ENCODE measurements at places on chromosomes 3 and 15.
A peak's percentile ranks its signal among the peaks of the same experiment; 100 is the strongest.

DNA sequence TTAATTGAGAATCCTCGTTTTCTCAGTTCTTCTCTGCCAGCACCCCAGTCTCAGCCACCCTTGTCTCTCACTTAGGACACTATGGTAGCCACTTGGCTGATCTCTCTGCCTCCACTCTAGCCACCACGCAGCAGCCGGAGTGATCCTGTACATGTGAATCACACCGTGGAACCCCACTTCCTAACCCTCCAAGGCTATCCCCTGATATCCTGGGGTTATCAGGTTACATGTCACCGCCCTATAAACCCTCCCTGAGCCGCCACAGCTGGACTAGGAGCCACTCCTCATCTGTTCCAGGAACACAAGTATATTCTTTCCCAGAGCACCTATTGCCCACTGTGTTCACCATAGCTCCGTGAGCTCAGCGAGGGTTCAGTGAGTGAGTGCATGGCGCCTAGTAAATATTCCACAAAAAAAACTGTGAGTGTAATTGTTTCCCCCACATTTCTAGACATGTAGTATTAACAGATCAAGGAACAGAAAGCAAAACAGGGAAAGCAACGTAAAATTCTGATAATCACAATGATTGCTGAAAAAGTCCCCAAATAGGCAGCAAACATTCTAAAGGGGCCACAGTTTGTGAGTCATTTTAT lies 661 bp upstream of the PARP14 start:
- DNase-seq = no peak

DNA sequence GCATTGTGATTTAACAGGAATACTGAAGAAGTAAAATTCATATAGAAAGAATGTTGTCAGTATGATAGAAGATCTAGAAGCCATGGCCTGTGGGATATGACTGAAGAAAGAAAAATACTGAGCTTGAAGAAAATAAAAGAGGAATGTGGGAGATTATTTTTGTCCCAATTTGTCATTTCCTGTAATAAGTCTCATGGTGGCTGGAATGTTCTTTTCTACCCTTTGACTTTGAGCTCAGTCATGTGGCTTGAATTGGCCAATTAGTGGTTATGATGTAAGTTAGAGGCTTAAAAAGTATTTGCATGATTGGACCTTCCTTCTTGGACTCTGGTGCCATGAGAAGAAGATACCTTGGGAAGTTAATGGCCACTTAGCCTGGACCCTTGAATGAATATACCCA lies 14.1 kb downstream of the APH1B start:
- no peak for DNase-seq

DNA sequence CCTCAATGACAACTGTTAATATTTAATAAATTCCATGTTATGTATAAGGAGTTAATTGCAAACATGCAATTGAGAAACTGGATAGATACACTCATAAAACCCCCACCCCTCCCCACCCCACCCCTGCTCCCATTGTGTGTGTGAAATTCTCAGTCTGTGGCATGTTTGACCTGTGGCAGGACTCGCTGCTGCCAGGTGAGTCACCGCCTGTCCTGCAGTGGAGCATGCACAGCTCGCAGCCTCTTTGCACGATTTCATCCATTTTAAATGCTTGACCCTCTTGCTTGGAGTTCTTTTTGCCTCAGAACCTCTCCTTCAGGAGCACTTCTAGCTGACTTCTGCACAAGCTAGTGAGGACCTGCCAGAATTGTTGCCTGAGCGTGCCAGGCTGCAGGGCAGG lies 5.3 kb upstream of the APEH start:
- DNase-seq = no peak

GRCh38 chr15:65211482-65211982 lies 259 bp upstream of the CILP start:
- DNase-seq = no peak

- peak; percentile 59 for DNase-seq
Observed at GRCh38 chr3:112676659-112677234, 35.8 kb upstream of the CCDC80 start.

GRCh38 chr15:78054966-78055365 lies 22.5 kb downstream of the TBC1D2B start:
- no peak for DNase-seq

GRCh38 chr3:43632269-43632733 lies 10.5 kb upstream of the ANO10 start:
- DNase-seq = no peak

GRCh38 chr3:37218206-37218605 lies 43.8 kb upstream of the LRRFIP2 start:
- DNase-seq = no peak

DNA sequence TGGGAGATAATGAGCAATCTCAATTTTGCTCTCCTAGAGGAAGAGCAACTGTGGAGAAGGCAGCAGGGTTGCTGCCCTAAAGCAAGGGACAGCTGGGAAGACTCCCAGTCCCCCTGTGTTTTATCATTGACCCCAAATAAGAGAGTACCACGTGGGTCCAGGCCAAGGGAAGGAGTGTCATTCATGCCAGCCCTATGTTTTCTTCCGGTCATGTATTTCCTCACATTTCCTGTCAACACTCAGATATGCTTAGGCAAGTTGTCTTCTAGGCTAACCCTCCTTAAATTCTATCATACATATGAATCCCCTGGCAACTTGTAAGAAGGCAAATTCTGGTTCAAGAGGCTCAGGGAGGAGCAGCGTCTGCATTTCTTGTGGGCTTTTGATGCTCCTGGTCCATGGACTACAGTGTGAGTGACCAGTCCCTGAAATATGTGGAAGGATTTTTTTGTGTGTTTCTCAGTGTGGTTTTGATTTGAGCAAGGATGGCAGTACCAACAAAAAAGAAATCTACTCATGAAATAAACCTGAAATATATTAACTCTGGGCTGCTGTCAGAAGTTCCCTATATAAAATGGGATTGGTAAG lies 31.9 kb upstream of the RPP14 start:
- no peak for DNase-seq

DNA sequence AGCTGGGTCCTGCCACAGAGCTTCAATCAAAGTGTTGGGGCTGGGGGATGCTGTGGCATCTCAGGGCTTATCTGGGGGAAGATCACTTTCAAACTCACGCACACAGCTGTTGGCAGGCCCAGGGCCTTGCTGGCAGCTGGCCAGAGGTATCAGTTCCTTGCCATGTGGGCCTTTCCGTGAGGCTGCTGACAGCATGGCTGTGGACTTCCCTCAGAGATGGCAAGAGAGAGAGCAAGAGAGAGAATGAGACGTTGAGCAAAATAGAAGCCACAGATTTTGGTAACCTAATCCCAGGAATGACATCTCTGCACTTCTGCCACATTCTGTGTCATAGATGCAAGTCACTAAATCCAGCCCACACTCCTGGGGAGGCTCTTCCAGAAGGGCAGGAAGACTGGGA lies 91.0 kb downstream of the TPRG1 start:
- DNase-seq = no peak

DNA sequence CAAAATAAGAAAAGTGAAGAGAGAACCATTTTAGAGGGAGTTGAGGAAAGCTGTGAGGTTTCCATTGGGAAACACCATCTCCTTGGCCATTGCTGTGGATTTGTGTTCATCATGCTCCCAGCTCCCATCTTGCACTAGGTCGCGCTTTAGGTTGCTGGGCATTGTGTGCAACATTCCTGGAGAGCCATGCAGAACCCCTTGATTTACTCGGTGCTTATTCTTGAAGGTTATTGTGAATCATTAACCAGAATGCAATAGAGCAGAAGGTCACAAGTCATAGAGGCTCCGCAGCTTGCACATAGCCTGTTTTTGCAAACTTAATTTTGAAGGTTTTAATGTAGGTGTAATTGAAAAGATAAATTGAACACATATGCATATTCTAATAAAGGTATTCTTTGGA lies 239.2 kb upstream of the IL12A start:
- no peak for DNase-seq

GRCh38 chr3:54547051-54547450 lies 380.8 kb downstream of the LRTM1 start:
- DNase-seq = no peak

GRCh38 chr15:70252056-70252950 lies 154.6 kb upstream of the TLE3 start:
- DNase-seq = no peak

DNA sequence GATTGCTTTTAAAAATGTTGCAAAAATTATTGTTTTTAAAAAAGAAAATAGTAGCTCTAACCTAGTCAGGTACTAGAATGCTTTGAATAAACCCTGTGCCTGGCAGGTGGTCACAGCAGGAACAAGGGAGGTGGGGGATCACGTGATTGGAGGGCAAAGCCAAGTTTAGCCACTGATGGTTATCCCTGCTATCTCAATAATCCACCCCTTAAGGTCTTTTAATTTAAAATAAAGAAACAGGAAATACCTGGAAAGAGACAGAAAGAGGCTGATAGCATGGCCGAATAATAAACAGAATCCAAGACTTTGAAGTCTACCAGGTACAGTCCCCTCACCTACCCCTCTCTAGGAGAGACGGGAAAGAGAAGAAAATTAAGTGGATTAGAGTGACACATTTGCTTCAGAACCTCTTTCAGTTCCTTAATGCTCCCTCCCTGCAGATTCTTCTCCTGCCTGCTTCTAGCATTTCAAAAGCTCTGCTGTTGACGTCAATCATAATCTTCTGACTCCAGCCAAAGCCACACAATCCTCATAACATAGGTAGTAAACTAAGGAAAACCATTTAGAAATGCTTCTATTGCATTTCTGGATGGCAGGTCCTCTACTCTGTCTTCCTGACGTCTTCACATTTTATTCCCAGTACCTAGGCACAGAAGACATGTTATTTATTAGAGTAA lies 303.4 kb upstream of the MME start:
- DNase-seq = no peak

GRCh38 chr15:100310041-100310405 lies 31.8 kb downstream of the ADAMTS17 start:
- DNase-seq = no peak

DNA sequence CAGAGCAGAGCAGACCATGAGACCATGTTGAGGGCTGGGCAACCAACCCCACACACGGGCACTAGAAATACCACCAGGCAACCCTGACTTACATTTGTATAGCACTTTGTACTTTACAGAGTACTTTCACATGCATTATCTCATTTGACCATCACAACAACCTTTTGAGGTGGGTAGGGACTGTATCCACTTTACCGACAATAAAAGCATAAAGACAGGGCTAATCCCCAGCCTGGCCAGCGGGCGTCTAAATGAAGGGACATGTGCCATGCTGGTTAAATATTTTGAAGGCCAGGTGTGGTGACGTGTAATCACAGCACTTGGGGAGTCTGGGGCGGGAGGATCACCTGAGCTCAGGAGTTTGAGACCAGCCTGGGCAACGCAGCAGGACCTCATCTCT lies 23.6 kb downstream of the RASGRP1 start:
- no peak for DNase-seq

DNA sequence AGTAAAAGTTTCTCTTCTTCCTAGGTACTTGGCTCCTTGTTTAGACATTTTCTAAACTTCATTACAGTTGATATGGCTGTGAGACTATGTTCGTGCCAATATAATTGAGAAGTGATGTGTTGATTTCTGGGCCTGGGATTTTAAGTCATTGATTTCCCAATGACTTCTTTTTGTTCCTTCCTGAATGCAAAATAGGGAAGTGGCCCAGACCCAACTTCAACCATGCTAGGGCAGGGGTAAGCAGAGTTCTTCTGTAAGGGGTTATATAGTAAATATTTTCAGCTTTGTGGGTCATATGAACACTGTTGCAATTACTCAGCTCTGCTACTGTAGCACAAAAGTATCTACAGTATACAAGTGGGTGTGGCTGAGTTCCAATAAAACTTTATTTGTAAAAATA lies 320.1 kb upstream of the WNT5A start:
- no peak for DNase-seq

DNA sequence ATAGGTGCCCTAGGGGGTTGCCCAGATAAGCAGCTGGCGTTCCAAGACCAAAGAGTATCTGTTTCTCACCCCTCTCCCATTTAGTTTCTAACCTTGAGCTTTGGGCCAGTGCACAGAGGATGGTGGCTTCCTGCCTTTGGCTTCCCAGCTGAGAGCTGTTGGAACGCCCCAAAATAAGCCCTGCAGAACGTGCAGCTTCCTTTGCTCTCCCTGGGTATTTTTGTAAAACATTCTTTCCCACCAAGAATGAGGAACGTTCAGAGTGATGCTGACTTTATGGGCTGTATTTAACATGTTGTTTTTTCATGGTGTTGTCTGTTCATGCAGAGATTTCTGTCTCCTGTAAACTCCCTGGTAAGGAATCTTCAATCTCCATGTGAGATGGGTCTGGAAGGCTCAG lies 63.8 kb downstream of the LPP start:
- DNase-seq = no peak

- no peak for DNase-seq
Observed at GRCh38 chr3:78351334-78351733, 1311.4 kb downstream of the ROBO2 start.

DNA sequence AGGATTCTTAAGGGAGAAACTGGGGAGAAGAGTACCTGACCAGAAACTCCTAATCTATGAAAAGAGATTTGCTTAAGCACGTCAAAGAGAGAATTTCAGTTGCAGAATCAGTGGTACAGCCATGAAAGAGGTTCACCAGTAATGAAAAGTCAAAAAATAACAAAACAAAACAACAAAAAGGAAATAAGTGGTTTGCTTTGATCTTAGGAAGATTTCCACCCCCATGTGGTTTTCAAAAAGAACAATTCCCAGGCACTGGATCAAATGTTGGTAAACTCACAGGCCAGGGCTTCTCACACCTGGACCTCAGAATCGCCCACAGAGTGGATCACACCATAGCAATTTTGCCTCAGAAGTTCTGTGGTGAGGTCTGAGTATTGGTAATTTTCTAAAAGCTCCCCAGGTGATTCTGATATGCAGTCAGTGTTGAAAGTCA lies 67.5 kb downstream of the TMEM39A start:
- DNase-seq = no peak
